ENCODE measurements at places on chromosomes 1 and 21. TPM values are rescaled to one million over a fixed set of nuclear protein-coding genes. Genes with fewer than 3 reads are reported as not detected.

- no peak for DNase-seq
Observed at GRCh38 chr1:191260056-191260455, 782.4 kb upstream of the BRINP3 start.

GRCh38 chr21:33971492-33972013, 55.9 kb upstream of the ATP5PO start:
- no peak for DNase-seq

Gene LRRC52
- not detected for total RNA-seq

Gene GSTM3
- 54.7 TPM for total RNA-seq

Gene FOXO6
- total RNA-seq = 1.0 TPM
